ENCODE measurements at places on chromosomes 2 and 18. TPM values are rescaled to one million over a fixed set of nuclear protein-coding genes. Genes with fewer than 3 reads are reported as not detected.
A peak's percentile ranks its signal among the peaks of the same experiment; 100 is the strongest.

DNA sequence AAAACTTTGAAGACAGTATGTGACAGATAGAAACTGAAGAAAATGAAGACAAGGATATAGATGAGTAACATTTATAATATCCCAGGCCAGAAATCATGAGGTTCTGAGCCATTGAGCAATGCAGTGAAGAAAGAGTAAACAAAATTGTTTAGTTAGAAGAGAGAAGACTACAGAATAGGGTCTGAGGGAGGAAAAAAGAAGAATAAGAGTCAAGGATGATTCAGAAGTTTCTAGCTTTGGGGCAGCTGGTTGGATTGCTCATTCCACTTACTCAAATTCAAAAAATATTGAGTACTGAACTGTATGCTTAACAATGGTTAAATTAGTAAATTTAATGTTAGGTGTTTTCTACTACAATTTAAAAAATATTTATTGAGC is 155.0 kb upstream of the OTX1 start:
- H3K4me3 ChIP-seq, result no peak overlapping the region
- no peak overlapping the region for H3K27ac ChIP-seq
- DNase-seq, result no peak
- no peaks in the 10 kb centered on the region for H3K4me1 ChIP-seq

GRCh38 chr18:35303610-35304009 is 13.6 kb upstream of the ZSCAN30 start:
- peaks cover 93% of the 10 kb centered on the region for H3K36me3 ChIP-seq
- H3K4me1 ChIP-seq, result no peaks in the 10 kb centered on the region
- no peak overlapping the region for H3K4me3 ChIP-seq
- DNase-seq, result no peak
- no peaks in the 10 kb centered on the region for H3K27me3 ChIP-seq

The ALKAL2 gene
- not detected for total RNA-seq

GRCh38 chr18:62769216-62769615 is 53.9 kb downstream of the PHLPP1 start:
- no peak overlapping the region for H3K27ac ChIP-seq
- H3K27me3 ChIP-seq, result no peaks in the 10 kb centered on the region
- H3K36me3 ChIP-seq, result peaks cover 3% of the 10 kb centered on the region
- H3K4me3 ChIP-seq, result no peak overlapping the region

DNA sequence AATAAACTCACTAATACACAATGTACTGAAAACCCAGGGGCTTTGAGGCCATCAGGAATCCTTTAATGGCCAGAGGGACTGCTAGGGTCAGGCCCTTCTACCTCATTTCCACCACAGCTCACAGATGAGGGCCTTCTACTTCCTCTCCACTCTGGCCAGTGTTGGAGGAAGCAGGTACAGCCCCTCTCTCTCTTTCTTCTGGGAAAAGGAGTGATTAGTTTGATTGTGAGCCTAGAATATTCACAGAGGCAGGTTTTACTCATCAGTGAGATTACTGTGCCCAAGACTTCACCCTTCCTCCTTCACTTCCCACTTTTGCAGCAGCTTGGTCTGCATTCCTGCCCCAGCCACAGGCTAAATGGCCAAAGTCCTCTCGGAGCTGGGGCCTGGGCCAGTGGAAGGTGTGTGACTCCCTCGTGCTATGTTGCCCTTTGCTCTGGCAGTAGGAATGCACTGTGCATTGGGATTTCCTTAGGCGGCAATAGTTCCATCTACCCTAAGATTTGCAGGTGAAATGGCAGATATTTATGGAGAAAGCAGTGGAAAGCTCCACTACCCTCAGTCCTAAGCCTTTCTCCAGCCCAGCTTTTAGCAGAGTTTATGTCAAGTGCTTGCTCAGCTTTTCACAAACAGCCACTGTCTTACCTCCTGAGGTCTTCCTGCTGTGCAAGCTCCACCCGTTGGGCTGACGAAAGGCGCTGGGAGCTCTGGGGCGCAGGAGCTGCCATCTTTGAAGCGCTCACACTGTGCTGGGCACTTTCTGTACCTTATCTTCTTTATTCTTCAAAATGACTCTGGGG is 36.2 kb upstream of the YES1 start:
- H3K4me1 ChIP-seq, result no peaks in the 10 kb centered on the region
- no peak for DNase-seq
- H3K27me3 ChIP-seq, result peaks cover 4% of the 10 kb centered on the region
- H3K36me3 ChIP-seq, result no peaks in the 10 kb centered on the region
- no peak overlapping the region for H3K4me3 ChIP-seq
- no peak overlapping the region for H3K27ac ChIP-seq

GRCh38 chr2:108591163-108591562 is 56.9 kb downstream of the LIMS1 start:
- H3K36me3 ChIP-seq, result peaks cover 2% of the 10 kb centered on the region
- H3K27ac ChIP-seq, result peak overlapping the region; percentile 3
- H3K4me1 ChIP-seq, result peaks cover 56% of the 10 kb centered on the region
- peak; percentile 38 for DNase-seq
- no peaks in the 10 kb centered on the region for H3K27me3 ChIP-seq
